ENCODE measurements at places on chromosomes 16 and 17. TPM values are rescaled to one million over a fixed set of nuclear protein-coding genes. Genes with fewer than 3 reads are reported as not detected.

DNA sequence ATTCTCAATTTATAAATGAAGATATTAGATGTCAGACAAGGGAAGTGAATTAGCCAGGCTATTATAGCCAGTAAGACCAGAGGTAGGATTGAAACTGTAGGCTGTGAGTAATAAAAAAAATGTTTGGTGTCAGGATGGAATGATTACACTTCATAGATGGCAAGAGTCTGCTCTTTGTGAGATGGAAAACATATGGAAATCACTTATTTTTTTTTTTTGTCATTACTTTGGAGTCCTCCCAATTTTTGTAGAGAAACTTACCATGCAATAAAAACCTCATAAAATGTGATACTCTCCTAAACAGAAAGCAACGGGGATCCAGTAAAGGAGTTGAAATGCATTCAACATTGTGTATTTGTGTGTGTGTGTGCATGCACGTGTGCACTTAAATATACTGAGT, 532.7 kb upstream of the CDH8 start:
- no peak for DNase-seq

Gene ABCA8
- total RNA-seq, result 71.0 TPM

- peak; percentile 85 for DNase-seq
Observed at GRCh38 chr16:30539000-30539964, 4.6 kb upstream of the ZNF747 start.

GRCh38 chr16:69039333-69039941, 66.0 kb upstream of the HAS3 start:
- no peak for DNase-seq

DNA sequence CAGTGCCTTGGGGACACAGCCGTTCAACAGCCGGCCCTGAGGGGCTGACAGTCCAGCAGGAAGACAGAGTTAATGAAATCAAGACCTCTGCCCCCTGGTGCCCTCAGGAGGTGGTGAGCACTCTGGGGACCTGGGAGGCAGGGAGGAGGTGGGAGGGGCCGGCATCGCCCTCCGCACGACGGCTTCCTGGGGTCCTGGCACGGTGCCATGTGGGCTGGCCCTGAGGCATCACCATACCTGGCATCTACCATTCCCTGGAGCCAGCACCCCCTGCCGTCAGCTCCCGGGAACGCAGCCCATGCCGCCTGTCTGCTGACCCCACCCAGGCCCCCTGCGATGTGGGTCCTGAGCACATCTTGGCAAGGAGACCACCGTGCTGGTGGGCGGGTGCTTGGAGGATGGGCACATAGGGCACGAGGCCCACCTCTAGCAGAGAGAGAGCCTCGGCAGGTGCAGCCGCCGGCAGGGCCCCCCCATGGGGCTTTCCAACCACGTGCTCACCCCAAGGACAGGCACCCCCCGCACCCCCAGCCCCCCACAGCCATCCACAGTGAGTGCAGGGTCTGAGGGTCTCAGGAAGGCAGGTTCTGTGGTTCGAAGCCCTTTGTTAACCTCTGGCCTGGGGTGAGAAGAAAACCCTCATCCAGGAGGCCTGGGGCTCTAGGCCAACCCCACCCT, 52.5 kb downstream of the ZFPM1 start:
- DNase-seq, result peak; percentile 52

DNA sequence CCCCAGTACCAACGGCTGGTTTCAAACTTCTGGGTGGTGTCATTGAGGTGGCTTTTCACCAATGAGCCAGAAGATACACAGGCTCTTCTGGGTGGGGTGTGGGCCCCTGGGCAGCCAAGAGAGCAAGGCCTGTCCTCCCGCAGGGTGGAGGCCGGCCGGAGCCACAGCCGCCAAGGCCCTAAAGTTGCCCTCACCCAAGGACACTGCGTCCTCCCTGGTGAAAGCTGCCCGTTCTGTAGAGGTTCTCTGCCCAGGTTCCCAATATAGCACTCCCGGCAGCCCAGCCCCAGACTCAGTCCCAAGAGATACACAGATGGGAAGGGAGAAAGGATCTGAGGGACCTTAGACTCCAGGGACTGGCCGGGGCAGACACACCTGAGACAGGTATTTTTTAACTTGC, 10.7 kb upstream of the CACNG1 start:
- DNase-seq, result no peak

DNA sequence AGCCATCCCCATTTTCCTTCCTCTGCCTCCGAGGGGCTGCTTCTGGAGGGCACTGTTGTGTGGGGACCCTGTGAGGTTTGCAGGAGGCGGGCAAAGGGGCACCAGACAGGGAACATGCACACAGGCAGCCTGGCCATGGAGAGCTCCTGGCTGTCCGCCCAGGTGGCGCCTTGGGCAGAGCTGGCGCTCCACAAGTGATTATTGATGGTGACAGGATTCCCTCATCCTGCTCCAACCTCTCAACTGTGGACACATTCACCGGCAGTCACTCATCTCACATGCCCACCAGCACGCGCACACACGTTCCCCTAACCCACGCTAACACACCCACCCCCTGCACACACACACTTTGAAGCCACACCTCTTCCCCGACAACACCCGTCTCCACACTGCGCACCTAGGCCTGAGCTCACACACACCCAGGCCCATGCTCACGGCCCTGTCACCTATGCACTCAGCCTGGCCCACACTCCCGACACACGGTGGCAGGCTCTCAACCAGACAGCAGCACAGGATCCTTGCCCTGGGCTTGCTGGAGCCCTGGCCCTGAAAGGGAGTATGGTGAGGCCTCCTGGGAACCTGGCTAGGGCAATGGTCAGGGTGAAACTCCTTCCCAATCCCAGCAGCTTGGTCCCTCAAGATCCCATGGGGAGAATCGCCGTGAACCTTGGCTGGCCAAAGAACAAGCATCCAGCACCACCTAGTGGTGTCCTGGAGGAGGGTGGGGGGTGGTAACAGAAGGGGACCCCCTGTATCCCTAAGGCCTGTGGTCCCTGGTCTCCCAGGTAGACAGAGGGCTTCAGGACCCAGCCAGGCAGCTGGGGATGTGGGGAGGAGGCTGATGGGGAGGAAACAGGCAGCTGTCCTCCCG, 3.6 kb downstream of the PNMT start:
- DNase-seq, result peak; percentile 59

Gene CPPED1
- 11.7 TPM for total RNA-seq

Gene HOXB8
- total RNA-seq, result not detected

GRCh38 chr17:13970531-13970930, 98.8 kb upstream of the COX10 start:
- DNase-seq, result no peak

- DNase-seq, result no peak
Observed at GRCh38 chr17:81843713-81844326, 9.0 kb upstream of the PPP1R27 start.

Gene VWA3A
- total RNA-seq, result 0.60 TPM

Gene KRT24
- not detected for total RNA-seq

Gene TMED6
- total RNA-seq, result 0.76 TPM

GRCh38 chr17:58193641-58194255, 1.2 kb downstream of the EPX start:
- DNase-seq, result no peak

DNA sequence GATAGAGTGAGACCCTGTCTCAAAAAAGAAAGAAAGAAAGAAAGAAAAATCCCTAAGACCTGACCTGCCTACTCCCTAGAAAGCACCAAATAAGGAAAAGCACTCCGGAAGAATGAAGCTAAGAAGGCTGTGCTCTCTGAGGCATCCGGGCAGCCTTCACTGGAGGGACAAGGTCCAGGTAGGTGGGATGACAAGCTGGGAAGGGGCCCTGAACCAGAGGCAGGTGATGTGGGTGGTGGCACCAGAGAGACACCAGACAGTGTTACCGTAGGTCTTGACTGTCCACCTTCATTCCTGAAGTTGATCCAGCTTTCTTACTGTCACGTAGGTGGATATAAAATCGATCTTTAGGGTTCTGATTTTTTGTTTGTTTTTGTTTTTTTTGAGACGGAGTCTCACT, 26.3 kb downstream of the SMTNL2 start:
- DNase-seq, result no peak

Gene SPATA33
- 2.0 TPM for total RNA-seq

DNA sequence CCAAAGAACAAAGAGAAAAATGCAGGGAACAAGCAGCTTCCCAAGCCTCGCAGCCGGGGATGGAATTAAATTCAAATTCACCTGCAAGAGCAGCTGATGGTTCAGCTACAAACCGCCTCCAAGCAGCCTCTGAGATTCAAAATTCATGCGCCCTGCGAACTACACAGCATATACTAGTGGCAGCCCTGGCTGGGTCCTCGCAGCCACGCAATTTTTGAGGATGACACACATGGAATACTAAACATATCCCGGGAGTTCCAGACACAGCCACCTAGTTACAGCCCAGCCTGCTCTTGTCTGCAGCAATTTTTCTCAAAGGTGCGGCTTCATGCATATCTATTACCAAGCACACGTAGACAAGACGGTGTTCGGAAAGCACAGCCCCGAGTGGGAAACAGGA, 35.9 kb upstream of the KIFC3 start:
- no peak for DNase-seq

GRCh38 chr17:47872651-47873161, 21.7 kb upstream of the SP6 start:
- no peak for DNase-seq

Gene OR4D1
- not detected for total RNA-seq

Gene KRTAP4-1
- not detected for total RNA-seq

GRCh38 chr16:14179116-14179515, 108.0 kb downstream of the MRTFB start:
- no peak for DNase-seq

DNA sequence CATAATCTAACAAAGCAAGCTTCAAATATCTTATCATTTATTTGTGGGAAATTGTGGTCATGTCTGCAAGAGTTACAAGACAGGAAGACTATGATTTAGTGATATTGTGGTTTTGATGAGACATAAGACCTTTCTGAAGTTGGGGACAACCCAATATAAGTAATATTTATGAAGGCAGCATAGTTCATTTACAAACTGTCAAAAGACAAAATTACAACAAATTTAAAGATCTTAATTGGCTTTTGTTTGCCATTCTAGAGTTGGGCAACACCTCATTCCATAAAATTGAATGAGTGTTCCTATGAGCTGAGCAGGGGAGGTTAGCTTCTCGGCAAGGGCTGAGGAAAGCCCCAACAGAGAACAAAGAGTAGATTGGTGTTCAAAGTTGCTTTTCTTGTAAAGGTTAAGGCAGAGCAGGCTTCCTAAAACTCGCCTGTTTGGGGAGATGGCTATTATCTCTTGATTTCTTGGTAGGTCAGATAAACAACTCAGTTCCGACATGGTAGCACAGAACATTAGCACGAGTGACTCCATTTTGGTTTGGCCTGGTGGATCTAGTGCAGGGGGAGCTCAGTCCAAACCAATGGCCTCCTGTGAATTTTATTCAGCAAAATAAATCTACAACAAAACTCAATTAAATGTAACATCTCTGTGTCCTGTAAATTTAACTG, 10.9 kb upstream of the MMD start:
- no peak for DNase-seq

Gene HS3ST6
- total RNA-seq, result not detected

- peak; percentile 9 for DNase-seq
Observed at GRCh38 chr17:77801545-77802332, 156.8 kb upstream of the TNRC6C start.

Gene PROCA1
- 1.1 TPM for total RNA-seq

DNA sequence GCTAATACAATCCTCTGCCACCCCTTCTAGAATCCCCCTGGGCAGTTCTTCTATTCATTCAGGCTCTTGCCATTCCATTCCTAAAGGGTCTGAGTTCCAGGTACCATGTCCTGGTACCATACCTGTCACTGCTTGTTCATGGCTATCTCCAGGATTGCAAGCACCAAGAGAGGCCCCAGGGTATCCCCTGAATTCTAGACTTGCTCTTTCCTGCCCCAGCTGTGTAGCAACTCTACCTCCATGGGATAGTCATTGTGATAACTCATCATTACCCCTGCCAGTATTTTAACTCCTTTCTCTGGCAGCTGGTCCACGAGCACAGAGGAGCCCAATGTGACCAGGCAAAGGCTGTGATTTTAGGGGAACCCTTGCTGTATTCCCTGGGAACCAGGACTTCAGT, 143.7 kb upstream of the CDH5 start:
- no peak for DNase-seq

- no peak for DNase-seq
Observed at GRCh38 chr17:80908211-80908610, 83.4 kb upstream of the CHMP6 start.

GRCh38 chr16:51500306-51500705, 349.2 kb upstream of the SALL1 start:
- no peak for DNase-seq

- no peak for DNase-seq
Observed at GRCh38 chr17:76732734-76733617, 4.2 kb downstream of the SRSF2 start.

All from heart left ventricle (tissue), 16 donors.